NCI-H146 (cell line): ENCODE measurements at places on chromosomes 6 and 20.

GRCh38 chr20:35120012-35120701 lies 27.0 kb downstream of the EDEM2 start:
- DNase-seq = no peak

- DNase-seq = peak; percentile 64
Measured at GRCh38 chr6:158073776-158074175, 92.1 kb downstream of the SYNJ2 start.

DNA sequence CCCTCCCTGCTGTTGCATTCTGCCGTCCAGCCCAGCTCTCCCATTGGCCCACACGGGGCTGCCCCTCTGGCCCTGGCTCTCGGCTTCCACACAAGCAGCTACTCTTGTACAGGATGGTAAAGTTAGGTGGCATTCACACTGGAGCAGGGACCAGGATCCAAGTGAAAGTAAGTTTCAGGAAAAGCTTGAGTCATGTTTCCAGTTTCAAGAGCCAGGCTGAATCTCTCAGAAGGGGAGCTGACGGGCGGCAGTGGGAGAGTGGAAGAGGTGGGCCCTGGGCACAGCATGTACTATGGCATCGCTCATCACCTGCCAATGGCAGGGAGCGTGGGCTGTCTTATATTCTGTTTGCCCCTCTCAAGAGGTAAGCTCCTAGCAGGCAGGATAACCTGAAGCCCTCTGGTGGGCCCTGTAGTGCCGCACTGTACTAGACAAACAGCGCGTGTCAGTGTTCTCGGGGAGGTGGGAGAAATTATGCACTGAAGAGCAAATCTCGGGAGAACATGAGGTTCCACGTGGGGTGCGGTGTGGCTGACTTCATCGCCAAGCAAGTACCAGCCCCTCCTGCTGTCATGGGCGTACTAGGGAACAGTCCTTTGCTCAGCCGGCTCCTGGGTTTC lies 241.5 kb downstream of the NRN1 start:
- no peak for DNase-seq

- DNase-seq = no peak
Measured at GRCh38 chr6:52497652-52498408, 77.7 kb downstream of the EFHC1 start.

- peak; percentile 94 for DNase-seq
Measured at GRCh38 chr20:32509639-32510066, 75.5 kb downstream of the NOL4L start.

DNA sequence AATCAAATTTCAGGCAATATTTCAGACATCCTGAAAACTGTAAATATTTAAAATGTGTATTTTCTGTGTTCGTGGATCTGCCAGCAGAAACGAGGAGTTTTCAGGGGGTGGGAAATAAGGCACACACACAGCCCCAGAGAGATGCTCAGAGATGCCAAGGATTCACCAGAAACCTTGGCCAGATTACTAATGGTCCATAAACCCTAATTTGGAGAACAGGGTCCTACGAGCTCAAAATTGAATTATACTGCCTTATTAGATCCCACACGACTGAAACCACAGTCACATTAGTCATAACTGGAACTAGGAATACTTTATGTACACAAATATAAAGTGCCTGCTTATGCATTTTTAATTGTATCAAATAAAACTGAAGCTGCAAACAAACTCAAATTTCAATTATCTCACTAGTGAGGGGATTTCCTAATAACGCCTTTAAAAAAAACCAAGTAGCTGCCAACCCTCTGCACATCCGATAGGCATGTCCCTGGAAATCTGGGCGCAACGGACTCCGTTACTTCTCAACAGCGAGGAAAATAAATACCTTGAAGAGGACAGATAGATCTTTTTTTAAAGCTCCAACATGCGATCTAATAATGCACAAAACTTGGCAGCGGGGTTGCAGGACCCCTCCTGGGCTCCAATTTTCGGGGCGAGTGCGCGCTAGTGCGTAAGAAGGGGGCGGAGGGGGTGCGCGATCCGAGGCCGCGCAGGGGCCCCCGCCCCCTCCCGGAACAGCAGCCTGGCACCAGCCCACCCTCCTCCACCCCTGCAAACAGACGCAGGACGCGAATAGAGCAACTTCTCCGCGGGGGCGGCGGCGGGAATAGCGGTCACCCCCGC lies 897 bp downstream of the CHD6 start:
- peak; percentile 67 for DNase-seq

DNA sequence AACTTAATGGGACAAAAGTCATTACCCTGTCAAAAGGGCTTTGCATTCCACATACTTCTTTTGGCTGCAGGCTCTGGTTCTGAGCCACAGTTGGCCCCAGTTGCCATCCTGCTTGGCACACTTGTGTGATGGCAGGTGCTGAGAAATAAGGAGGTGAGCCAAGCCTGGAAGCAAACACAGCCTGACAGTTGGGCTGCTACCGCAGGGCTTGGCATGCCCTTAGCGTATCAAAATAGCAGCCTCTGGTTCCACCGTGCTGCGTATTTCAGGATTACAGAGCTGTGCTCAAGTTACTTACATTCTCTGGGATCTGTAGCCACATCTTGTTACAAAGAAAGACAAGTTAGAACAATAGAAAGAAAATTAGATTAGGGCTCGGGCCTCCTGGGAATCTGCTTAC lies 11.1 kb downstream of the MTHFD1L start:
- DNase-seq = no peak

- DNase-seq = peak; percentile 63
Measured at GRCh38 chr6:31651602-31652191, 764 bp downstream of the BAG6 start.

DNA sequence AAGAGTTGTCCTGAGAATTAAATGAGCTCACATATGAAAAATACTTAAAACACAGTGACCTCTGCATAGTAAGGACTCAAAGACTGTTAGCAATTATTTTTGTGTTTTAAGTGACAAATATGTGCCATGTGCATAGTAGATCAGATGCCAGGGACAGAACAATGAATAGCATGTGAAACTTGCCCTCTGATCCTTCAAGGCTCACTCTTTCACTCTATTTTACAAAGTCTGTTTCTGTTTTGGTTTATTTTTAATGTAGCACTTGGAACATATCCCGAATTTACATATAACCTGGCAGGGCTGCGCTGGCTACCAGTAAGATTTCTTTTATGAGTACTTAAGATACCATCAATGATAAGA lies 135.5 kb upstream of the TNFAIP3 start:
- DNase-seq = no peak

GRCh38 chr6:138944412-138944811 lies 43.6 kb downstream of the REPS1 start:
- DNase-seq = no peak

DNA sequence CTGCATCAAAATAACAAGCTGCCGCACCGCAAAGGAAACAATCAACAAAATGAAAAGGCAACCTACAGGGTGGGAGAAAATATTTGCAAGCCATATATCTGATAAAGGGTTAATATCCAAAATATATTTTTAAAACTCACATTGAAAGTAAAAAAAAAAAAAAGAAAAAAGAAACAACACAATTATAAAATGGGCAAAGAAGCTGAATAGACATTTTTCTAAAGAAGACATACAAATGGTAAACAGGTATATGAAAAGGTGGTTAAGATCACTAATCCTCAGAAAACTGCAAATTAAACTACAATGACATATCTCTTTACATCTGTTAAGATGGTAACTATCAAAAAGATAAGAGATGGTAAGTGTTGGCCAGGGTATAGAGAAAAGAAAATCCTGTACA lies 105.4 kb upstream of the LY86 start:
- DNase-seq = no peak

GRCh38 chr20:56689318-56689717 lies 60.2 kb downstream of the TFAP2C start:
- no peak for DNase-seq

- no peak for DNase-seq
Measured at GRCh38 chr20:48689388-48689787, 138.4 kb downstream of the PREX1 start.

DNA sequence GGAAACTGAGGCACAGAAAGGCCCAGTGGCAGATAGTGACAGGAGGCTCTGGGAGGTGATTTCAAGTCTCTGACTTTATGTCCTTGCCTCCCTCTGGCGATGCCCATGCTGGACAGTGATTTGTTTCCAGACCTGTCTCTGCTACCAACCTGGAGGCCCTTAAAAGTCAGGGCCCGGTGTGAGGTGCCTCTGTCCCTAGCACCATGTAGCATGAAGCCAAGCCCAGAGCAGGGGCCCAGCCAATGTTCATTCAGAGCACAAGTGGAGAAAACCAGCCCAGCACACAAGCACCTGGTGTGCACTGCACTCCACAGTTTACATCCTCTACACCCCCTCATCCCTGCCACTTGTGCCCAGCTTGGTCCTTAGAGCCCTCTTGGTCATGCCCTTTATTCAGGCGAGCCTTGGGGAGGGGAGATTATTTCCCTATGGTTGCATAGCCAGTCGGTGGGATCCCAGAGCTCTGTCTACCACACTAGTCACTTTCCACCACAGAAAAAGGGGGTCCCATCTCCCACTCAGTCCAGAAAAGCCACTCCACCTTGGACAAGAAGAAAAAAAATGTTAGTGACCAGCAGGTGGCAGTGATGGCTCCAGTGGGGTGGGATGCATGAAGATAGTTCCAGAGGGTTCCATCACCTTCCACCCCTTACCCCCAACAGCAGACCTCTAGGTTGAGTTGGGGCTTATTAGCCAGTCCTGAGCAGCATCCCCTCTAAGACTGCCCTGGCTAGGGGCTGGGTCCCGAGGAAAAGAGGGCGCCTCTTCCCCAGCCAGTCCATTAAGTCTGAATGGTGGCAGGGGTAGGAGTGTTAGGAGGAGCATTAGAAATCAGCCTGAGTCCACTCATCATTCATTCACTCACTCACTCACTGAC lies 30.9 kb downstream of the KIAA1755 start:
- peak; percentile 21 for DNase-seq

DNA sequence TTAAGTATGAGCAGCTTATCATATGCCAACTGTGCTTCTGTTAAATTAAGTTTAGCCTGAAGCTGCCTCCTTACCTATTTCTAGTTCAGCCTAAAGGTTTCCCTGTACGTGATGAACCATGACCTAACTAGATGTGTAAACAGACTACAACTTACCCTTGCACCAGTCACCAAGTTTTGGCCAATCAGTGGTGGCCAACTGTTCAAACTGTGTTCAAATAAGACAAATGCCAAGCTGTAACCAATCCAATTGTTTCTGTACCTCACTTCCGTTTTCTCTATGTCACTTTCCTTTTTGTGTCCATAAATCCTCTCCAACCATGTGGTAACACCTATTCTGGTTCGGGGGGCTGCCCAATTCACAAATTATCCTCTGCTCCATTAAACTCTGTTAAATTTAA lies 6.0 kb upstream of the SLC2A10 start:
- peak; percentile 46 for DNase-seq

DNA sequence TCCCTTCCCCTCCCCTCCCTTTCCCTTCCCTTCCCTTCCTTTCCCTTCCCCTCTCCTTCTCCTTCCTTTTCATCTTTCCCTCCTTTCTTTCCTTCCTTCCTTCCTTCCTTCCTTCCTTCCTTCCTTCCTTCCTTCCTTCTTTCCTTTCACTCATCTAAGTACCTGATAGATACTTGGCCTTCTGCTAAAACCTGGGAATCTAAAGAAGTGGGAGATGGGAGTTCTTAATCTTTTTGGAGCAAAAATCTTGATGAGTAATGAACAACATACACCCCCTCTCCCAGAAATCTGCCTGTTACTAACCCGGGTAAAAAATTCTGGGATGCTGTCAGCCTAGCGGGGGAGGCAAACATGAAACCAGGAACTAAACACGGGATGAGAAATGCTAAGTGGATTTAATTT lies 100.7 kb downstream of the VEGFA start:
- no peak for DNase-seq

GRCh38 chr20:53735536-53736050 lies 142.0 kb upstream of the ZNF217 start:
- no peak for DNase-seq

DNA sequence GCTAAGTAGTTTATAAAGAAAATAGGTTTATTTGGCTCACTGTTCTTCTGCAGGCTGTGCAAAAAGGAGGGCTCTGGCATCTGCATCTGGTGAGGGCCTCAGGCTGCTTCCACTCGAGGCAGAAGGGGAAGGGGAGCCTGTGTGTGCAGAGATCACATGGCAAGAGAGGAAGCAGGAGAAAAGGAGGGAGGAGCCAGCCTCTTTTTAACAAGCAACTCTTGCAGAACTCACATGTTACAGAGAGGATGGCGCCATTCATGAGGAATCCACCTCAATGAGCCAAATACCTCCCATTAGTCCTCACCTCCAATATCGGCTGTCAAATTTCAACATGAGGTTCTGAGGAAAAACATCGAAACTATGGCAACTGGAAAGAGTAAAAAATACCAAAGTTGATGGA lies 666.6 kb upstream of the SLC35B3 start:
- no peak for DNase-seq

DNA sequence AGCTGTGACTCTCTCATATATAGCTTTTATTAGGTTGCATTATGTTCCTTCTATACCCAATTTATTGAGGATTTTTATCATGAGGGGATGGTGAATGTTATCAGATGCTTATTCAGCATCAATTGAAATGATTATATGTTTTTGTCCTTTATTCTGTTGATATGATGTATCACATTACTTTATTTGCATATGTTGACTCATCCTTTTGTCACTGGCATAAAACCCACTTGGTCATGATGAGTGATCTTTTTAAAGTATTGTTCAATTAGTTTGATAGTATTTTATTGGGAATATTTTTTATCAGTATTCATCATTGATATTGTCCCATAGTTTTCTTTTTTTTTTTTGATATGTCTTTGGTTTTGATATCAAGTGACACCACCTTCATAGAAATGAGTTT lies 529.9 kb downstream of the MMUT start:
- no peak for DNase-seq
